Heart left ventricle (tissue), 16 donors: ENCODE measurements at places on chromosomes 12 and 14.

DNA sequence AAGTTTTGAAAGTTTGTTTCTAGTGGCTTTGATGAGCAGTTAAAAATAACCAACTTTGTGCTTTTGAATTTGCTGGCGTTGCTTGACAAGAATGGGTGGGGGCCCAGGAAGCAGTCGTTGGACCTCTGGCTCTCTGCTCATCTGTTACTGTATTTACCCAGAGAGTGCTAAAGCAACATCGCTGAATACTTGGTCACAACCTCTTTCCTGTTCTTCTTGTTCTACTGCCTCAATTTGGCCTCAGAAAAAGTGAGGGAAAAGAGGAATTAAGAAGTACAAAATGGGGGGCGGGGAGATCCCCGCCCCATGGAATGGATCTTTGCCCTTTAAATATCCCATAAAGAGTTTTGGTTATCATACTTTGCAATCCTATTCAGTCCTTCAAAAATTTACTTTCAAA, 221.5 kb upstream of the G2E3 start:
- DNase-seq = no peak

DNA sequence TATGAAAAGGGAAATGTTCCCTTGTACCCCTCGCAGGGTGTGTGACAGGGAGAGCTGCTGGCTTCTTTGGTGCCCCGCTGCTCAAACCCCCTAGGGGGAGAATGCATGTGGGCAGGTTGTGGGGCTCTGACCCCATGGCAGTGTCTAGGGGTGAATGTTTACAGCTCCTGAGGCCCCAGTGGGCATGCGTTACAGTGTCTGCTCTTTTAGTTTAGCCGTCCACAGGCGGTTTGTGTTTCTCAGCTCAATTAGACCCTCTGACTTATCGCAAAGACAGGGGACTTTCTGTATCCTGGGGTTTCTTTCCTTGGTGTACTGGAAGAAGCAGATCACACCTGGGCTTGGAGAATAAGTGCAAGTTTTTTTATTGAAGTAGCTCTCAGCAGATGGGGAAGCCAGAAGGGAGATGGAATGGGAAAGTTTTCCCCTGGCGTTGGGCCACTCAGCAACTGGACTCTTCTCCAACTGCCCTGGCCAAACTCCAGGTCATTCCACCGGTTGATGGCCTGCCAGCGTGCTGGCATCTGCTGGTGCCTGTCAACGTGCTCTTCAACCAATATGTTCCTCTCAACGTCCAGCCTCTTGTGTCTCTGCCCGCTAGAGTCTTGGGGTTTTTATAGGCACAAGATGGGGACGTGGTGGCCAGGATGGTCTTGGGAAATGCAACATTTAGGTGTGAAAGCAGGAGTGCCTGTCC, 720.9 kb downstream of the FSCB start:
- no peak for DNase-seq

- DNase-seq = no peak
Observed at GRCh38 chr12:10562306-10562933, 51.0 kb downstream of the MAGOHB start.

GRCh38 chr12:87266305-87266704, 762.9 kb downstream of the C12orf50 start:
- DNase-seq = no peak

DNA sequence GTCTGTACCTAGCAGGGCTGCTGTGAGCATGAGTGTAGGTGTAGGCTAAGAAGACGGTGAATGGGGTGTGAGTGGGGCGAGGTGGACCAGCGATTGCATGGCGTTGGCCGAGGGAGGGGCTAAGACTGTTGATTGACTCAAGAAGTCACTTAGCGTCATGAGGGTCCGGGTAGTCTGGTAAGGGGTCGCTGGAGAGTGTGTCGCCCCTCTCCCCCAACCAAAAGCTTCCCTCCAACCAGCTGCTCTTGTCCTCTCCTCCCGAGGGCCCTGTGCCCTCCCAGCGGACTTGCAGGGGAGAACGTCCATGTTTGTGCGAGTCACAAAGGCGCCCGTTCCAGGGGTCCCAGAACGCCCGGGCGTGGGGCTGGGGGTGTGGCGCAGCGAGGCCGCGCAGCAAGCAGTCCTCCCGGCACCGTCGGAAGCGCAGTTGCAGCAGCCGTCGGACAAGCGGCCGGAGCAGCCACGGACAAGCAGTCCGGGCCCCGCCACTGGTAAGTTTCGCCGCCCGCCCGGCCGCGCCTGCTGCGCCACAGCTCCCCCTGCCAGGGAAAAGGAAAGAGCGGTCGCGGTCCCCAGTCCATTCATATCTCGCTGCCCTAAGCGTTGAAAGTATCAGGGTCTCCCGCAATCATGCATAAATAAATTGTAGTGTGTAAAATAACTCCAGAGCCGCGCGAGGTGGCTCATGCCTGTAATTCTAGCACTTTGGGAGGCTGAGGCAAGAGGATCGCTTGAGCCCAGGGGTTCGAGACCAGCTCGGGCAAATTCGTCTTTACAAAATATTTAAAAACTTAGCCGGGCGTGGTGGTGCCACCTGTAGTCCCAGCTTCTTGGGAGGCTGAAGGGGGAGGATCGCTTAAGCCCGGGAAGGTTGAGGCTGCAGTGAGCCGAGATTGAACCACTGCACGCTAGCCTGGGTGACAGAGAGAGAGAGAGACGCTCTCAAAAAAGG, at the start of gene CCDC63:
CCDC63 (plus strand) TSS at position 373 of the 952 bp plus-strand sequence. CDS start 5,968 bp downstream, outside the sequence.
- DNase-seq = peak; percentile 61

DNA sequence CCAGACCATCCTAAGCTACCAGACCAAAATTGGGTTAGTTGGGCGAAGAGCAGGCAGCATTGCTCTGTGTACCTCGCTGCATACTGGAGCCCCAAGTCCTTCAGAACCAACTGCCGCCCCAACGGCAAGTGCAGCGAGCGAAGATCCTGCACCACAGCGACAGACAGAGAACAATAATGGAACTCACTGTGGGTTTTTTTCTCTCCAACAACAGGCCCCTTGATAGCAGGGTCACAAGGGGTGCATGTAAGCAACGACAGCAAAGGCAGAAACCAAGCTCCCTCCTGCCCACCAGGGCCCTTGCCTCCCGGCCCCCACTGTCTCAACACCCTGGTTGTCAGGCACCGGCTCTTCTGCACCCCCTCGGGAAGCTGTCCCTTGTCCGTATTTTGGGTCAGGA, 39.0 kb downstream of the RNF34 start:
- DNase-seq = no peak

DNA sequence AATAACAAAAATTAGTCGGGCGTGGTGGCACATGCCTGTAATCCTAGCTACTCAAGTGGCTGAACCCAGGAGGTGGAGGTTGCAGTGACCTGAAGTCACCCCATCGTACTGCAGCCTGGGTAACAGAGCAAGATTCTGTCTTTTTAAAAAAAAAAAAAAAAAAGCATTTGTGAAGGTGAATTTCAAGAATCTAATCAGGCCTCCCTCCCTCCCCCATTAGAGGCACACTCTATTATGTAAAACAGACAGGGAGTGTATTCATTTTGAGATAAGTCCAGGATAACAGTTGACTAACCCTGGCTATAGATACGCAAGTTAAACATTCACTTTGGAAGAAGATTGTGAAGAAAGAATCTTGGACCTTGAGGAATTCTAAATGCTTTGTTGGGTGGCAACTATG, 2.9 kb downstream of the RESF1 start:
- DNase-seq = no peak

GRCh38 chr14:40058901-40059897, 627.0 kb upstream of the FBXO33 start:
- DNase-seq = no peak

- no peak for DNase-seq
Observed at GRCh38 chr14:68297876-68298468, 478.4 kb downstream of the RAD51B start.

GRCh38 chr12:59615392-59616165, 19.8 kb downstream of the SLC16A7 start:
- DNase-seq = no peak

DNA sequence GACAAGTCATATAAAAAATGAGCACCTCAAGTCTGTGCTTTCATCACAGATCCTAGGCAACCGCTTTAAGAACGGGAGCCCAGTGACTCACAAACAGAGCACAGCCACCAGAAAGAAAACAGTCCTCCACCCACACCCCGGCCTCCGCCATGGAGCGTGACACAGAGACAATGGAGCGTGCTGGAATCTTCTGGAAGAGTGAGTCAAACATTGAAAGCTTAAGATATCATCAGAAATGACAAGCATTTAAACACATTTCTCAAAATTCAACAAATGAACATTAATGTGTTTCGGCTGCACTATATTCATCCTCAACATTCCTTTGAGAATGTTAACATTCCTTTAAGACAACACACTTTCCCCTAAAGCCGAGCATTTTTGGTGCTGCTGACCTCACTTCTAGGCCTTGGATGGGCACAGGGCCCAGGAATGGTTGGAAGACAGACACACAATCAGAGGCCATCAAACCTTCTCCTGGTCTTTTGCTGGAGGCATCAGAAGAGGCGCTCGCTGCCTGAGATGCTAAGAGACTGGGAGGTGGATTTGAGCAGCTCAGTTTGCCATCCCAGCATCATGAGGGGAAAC, 23.6 kb upstream of the TMEM132D start:
- no peak for DNase-seq

DNA sequence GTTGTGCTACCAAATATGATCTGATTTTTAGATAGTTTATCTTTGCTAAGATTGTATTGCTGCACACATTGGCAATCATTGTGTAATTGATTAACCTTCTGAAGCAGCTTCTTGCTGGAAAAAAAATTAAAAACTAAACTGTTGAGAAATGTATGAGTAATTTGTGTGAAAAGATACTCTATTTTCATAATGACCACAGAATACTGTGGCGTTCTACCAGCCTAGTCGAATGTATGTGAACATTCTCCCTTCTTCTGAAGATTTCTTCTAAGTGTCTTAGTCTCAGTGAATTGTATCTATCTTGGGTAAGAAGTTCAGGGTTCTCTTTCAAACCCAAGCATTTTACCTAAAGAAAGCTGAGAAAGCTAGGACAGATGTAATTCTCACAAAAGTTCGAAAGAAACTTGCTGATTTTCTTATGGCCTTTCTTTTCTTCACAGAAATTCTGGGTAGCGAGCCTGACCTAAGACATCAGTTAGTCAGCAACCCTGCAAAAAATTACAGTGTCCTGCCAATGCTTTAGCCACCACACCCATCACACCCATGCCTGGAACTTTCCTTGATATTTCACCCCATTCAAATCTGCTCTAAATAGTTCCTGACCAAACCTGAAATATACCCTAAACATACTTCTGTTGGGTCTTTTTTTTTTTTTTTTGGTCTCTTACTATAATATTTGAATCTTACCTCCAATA, 27.1 kb upstream of the C12orf71 start:
- no peak for DNase-seq

DNA sequence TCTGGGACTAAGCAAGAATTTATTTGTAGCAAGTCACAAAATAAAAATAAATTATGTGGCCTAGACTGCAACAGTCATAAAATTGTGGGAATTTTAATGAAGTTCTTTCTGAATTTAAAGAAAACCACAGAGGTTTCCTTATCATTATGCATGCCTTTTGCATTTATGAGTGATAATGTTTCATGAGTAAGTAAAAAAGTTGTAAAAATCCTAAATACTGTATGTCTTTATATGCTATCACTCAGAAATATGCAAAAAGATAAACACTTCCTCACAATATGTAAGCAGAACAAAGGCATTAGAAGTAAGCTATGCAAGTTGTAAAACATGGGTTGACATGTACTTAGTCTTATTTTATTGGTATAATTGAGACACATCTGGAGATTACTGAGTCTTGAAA, 239.4 kb upstream of the PDE3A start:
- DNase-seq = no peak

GRCh38 chr12:124633365-124634362, 66.3 kb upstream of the NCOR2 start:
- DNase-seq = no peak

- DNase-seq = no peak
Observed at GRCh38 chr12:97754306-97754705, 291.7 kb downstream of the RMST start.

- no peak for DNase-seq
Observed at GRCh38 chr12:121352682-121353018, 439 bp upstream of the ANAPC5 start.

GRCh38 chr14:55626131-55626530, 46.1 kb downstream of the KTN1 start:
- no peak for DNase-seq

GRCh38 chr12:114776731-114777442, 92.9 kb upstream of the TBX3 start:
- no peak for DNase-seq

DNA sequence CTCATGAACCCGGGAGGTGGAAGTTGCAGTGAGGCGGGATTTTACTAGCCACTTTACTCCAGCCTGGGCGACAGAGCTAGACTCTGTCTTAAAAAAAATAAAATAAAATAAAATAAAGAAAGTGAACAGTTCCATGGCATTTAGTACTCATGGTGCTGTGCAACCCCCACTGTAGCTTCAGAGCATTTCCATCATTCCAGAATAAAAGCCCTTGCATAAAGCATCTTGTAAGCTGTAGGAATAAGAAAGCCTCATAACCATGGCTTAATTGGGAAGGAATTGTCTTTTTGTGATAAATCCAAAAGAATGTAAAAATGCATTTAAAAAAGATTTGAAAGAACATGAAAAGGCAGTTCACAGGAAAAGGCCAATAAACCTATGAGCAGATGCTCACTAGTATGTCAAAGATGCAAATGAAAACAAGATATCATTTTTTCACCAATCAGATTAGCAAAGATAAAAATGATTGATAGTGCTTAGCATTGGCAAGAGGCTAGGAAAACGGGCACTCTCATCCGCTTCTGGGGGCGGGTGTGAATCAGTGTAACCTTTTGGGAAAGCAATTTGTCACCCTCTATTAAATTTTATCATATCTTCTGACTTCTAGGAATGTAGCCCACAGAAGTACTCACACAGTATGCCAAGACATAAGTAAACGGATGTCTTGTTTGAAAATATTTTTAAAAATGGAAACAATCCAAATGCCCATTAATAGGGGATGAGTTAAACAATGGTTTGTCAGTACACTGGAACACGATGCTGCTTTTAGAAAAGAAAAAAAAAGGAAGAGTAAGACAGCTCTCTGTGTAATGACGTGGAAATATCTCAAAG, 46.6 kb downstream of the CFAP251 start:
- DNase-seq = no peak

GRCh38 chr14:51834240-51834639, 26.2 kb upstream of the GNG2 start:
- no peak for DNase-seq

- DNase-seq = no peak
Observed at GRCh38 chr12:50258167-50258551, 25.2 kb downstream of the LIMA1 start.
